ENCODE measurements at places on chromosomes 4 and X.

GRCh38 chr4:184329659-184330400 lies 112.2 kb upstream of the ENPP6 start:
- DNase-seq = no peak

GRCh38 chr4:1463927-1464540 lies 57.8 kb upstream of the NKX1-1 start:
- no peak for DNase-seq

DNA sequence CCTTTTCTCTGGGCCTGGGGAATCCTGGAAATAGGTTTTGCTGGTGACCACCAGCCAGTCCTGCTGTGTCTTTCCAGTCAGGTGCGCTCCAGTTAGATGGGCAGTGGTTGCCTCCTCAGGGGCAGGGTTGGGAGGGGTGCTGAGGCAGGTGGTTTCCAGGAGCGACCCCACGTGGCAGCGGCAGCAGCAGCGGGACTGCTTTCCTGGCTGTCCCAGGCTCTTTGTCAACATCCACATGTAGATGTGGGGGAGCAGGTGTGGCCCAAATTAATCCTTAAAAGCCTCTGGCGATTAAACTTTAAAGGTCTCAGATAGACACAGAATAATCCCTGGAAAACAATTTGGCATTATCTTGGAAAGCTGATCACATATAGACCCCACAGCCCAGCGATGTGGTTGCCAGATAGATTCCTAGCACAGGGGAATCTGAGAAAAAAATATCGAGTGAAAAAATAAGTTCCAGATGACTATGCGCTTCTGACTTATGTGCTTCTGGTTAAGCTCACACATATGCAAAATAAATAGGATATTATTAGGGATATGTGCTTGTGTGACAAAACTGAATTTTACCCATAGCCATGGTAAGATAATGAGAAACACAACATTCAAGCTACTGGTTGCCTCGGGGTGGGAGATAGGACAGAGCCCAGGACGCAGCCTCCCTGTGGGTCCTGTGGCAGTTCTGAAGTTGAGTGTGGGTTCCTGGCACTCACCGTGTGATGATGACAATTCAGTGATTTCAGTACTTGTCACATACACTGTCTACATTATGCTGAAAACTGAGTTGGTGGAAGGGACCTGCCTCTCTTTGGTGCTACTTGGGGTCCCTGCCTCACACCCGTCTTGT lies 336.4 kb downstream of the ARHGAP10 start:
- no peak for DNase-seq

DNA sequence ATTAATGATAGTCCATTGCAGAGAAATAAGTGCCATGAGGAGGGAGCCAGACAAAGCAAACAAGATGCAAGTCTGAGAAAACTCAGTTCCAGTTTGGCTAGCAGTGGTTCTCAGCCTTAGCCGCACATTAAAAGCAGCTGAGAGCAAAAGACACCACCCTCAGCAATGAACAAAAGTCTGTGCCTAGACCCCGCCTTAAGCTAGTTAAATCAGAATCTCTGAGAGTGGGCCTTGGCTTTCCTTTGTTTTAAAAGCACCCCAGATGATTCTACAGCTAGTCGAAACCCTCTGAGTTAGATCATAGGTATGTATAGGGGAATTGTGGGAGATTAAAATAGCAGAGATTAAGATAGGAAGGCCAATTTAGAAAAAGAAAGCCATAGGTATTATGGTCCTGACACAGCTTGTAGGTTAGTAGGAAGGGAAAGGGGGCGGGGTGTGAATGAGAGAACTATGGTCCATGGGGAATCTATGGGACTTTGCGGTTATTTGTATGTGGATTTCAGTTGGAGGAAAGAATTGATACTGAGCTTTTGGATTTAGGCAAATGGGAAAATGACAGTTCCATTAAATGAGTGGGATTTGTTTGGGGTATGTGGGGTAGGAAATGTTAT lies 12.0 kb downstream of the SPRY1 start:
- DNase-seq = no peak

- DNase-seq = no peak
Measured at GRCh38 chrX:79477691-79478090, 110.6 kb upstream of the ITM2A start.

DNA sequence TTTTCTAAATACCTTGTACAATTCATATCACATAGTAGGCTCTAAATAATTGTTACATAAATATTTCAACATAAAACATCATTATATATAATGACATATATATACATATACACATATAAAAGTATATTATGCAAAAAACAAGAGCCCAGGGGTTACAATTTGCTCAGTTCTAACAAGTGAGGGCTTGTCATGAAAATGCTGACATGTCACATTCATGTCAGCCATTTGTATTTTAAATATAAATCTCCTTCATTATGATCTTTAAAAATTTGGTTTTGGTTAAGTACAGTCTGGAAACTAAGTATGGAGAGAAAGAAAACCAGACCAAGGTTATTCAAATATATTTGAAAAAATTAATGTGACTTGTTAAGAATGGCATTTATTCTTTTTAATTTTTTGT lies 2745.4 kb downstream of the PCDH7 start:
- no peak for DNase-seq

GRCh38 chr4:85734424-85734831 lies 259.5 kb downstream of the ARHGAP24 start:
- no peak for DNase-seq

DNA sequence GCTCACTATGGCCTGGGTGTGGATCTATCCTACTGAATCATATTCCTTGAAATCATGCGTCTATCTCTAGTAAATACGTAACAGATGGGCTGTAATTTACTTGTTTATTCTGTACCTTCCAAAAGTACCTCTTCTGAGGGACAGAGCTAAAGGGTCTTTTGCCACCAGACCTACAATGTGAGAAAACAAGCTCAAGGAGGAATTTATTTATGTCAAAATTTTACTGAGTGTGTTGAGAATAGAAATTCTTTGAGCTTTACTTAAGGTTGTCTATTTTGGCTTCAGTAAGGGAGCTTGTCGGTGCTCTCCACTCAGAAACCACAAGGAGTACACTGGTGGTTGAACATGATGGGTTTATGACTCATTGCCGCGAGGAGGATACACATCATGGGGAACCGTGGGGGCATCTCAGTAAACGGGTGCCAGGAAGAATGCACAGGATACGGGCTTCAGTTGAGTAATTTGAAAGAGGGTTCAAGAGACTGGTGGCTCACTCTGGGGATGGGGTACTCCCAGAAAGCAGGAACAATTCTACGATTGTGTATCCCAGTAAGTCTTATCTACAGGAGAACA lies 3.0 kb downstream of the ANK2 start:
- DNase-seq = no peak
